Activated CD4-positive, alpha-beta T cell treated with anti-CD3 and anti-CD28 coated beads, Interleukin-2, Interleukin-4, amounts not matched to agents 100 ng/mL and 50 ng/mL, durations not matched to agents 16 hours and 8 hours (primary cell): ENCODE measurements at places on chromosomes 12 and 14.

DNA sequence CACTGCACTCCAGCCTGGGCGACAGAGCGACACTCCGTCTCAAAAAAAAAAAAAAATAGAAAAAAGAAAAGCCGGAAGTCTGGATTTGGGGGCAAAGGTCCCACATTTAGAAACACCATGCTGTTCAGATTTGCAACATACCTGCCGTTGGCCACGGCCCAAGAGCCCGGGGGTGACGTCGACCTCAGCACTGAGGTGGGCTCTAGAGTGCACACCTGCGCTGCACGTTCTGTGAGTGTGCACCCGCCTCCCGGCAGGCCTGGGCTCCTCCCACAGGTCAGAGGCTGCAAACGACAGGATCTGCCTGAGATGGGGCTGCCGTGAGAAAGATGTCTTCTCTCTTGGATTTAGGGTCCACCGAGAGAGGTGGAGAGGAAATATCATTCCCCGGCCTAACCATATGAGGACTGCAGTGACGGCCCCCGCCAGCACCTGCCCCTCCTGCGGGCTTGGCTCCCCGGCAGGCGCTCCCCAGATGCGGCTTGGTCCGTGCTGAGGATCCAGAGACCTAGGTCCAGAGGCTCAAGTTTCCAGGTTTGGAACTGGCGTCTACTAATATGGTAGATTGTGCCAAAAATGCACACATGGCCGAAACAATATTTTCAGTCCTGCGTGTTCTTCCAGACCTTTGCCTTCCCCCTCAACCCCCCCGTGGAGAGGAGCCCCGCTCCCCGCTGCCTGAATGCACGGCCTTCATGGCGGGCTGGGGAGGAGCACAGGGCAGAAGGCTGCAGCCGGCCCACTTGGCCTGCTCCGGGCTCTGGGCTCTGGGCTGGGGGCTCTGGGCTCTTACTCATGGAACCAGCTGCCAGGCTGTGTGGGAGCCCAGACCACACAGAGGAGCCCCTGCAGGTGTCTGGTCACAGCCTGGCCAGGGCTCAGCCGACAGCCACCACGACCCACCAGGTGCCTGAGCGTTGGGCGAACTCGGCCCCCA is 58.8 kb upstream of the FBRSL1 start:
- DNase-seq = no peak

DNA sequence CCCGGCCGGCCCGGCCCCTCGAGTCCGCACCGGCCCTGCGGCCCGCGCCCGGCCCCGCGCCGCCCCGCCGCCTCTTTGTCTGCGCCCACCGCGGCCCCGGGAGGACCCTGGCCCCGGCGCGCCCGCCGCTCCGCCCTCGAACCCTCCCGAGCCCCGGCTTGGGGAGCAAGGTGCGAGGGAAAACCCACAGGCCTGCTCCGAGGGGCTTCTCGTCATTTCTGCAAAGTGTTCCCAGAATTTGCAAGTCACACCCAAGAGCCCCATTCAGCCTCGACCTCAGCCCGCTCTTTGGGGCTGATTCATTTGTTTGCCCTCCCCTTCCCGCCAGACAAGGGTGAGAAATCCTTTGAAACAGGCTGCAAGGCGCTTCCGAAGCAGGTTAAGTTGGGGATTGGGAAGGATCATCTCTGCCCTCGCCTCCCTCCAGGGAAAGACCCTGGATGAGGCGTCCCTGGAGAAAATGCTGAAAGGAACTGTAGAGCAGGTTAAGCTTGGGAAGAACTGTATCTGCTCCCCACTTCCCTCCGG is 325 bp upstream of the CLIP1 start:
- DNase-seq = peak; percentile 57

- peak; percentile 24 for DNase-seq
These were observed 14.3 kb downstream of the MCRS1 start for GRCh38 chr12:49553512-49554088.

DNA sequence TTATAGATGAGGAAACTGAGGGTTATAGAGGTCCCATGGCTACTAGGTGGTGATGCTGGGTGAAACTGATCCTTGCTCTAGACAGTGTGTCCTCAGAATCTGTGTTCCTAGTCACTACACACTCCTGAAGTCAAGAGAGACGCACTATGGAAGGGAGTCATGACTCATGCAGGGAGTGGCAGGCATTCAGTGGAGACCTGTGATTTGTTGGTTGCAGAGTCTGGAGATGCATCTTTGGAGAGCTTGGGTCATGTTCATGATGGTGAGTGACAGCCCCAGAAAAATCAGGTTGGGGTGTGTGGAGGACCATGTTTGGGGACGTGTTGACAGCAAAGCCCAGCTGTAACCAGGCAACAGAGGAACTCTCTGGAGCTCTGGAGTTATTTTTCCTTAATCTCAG is 38.0 kb upstream of the FBXO21 start:
- DNase-seq = no peak

GRCh38 chr12:913919-914698 is 35.4 kb downstream of the RAD52 start:
- DNase-seq = no peak

DNA sequence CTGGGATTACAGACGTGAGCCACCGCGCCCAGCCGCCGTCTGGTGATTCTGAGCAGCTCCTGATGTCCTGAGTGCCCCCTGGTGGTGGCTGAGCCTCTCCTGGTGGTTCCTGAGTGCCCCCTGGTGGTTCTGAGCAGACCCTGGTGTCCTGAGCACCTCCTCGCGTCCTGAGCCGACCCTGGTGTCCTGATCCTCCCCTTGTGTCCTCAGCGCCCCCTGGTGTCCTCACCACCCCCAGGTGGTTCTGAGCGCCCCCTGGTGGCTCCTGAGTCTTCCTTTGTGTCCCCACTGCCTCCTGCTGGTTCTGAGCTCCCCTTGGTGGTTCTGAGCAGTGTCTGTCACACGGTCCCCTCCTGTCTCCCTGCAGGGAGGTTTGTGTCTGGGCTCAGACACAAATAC is 1304.9 kb downstream of the TMEM121 start:
- DNase-seq = peak; percentile 60

- DNase-seq = no peak
These were observed 28.6 kb downstream of the SLC2A14 start for GRCh38 chr12:7844116-7844515.

GRCh38 chr12:8970432-8970831 is 18.9 kb upstream of the KLRG1 start:
- no peak for DNase-seq

DNA sequence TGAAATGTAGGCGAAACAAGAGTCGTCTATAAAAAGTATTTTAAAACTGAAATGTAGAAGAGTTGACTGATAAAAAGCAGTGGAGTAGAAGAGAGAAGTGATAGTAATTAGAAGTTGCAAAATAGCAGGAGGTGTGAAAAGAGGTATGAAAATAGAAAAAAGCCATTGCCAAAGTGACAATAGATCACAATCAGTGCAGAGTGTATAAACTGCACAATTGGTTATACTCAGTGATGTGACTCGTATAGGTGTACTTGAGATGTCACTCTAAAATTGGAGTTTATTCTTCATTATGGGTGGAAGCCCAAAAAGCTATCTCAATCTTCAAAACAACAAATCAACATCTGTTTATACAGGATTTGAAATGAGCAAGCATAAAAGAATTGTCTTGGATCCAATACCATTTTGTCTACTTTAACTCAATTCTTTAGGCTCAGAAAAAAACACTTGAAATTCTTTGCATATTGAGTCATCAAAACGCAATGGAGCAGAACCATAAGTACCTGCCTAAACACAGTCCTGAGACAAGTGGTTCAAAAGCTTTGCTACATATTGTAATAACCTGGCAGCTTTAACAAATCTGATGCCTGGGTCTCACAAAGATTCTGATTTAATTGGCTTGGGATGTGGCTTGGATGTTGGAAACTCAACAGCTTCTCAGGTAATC is 8.8 kb downstream of the IKBIP start:
- no peak for DNase-seq

- DNase-seq = no peak
These were observed 84.7 kb downstream of the SAMD4A start for GRCh38 chr14:54651649-54652048.

- no peak for DNase-seq
These were observed 8.4 kb upstream of the INF2 start for GRCh38 chr14:104680806-104681688.

- no peak for DNase-seq
These were observed 6.6 kb downstream of the POMT2 start for GRCh38 chr14:77314043-77314442.

DNA sequence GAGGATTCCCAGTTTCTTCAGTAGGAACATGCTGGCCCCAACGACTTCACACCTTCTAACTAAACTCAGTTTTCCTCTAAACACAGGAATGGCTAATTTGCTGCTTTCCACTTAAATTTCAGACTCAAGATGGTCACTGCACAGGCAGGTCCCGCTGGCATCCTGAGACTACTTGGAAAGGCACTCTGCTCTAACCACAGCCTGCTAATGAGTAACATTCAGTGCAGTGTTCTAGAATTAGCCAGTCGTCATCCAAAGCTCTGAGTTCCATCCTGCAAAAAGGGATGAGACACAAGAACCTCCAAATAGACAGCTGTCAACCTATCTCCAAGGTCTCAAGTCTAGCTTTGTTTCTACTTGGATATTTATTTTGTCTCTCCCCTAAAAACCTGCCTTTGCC is 6.0 kb downstream of the CCDC92 start:
- DNase-seq = no peak

- DNase-seq = no peak
These were observed 2.3 kb downstream of the HOXC8 start for GRCh38 chr12:54010972-54011664.

DNA sequence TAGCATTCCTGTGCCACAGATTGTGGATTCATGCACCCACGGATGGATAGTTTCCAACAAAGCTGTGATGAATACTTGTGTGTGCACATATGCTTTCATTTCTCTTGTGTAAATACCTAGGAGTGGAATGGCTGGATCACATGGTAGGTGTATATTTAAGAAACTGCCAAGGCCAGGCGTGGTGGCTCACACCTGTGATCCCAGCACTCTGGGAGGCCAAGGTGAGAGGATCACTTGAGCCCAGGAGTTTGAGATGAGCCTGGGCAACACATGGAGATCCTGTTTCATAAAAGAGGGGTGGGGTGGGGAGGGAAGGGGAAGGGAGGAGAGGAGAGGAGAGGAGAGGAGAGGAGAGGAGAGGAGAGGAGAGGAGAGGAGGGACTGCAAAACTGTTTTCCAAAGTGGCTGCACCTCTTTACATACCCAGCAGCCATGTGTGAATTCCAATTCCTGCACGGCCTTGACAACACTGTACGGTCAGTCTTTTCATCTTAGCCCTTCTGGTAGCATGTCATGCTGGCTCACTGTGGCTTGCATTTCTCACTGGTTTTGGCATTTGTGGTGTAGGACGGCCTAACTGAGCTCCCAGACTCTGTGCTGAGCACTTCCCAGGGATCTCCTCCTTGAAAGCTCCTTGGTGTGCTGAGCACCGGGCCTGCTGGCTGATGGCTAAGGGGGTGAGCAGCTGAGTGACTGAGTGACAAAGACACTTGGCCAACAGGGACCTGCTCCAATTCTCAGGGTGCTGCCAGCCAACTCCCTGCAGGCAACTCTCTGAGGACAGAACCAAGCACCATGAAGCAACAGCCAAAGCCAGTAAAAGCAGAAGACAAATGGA is 27.9 kb downstream of the SYNE3 start:
- no peak for DNase-seq

GRCh38 chr14:31566456-31566855 is 5.3 kb downstream of the NUBPL start:
- DNase-seq = no peak

DNA sequence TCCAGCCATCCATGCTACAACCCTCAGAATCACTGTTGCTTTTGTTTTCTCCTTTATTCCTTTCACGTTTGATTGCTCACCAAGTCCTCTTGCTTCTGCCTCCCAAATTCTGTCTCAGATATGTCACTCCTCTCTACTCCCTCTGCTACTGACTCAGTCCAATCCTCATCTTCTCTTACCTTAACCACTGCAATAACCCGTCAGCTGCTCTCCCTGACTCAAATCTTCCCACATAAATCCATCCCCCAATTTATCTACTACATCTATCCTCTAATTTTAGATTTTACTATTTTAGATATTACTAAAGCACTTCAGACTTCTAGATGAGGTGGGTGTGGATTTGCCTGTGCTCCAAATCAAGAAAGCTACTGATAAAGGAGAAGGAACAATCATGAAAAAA is 23.2 kb downstream of the EIF2B2 start:
- DNase-seq = no peak

- DNase-seq = no peak
These were observed 115.2 kb downstream of the EGLN3 start for GRCh38 chr14:33835677-33836076.

- DNase-seq = no peak
These were observed 268.1 kb upstream of the RMST start for GRCh38 chr12:97194546-97194945.

DNA sequence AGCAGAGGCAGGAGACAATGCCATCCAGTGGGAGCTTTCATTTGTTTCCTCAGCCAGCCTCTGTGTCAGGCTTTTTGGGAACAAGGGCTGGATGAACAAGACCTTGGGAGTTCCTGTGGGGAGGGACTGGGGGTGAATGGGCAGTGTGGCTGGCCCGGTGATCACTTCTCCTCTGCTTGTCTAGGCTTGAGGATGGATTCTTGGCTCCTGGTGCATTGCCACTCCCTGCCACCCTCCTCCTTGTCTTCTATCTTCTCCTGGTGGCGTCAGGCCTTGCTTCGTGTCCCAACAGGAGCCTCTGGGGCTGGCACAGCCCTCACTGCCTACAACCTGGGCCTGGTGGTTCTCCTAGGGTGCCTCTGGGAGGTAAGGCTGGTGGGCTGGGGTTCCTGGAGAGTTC is 25.0 kb upstream of the KCNA5 start:
- no peak for DNase-seq

DNA sequence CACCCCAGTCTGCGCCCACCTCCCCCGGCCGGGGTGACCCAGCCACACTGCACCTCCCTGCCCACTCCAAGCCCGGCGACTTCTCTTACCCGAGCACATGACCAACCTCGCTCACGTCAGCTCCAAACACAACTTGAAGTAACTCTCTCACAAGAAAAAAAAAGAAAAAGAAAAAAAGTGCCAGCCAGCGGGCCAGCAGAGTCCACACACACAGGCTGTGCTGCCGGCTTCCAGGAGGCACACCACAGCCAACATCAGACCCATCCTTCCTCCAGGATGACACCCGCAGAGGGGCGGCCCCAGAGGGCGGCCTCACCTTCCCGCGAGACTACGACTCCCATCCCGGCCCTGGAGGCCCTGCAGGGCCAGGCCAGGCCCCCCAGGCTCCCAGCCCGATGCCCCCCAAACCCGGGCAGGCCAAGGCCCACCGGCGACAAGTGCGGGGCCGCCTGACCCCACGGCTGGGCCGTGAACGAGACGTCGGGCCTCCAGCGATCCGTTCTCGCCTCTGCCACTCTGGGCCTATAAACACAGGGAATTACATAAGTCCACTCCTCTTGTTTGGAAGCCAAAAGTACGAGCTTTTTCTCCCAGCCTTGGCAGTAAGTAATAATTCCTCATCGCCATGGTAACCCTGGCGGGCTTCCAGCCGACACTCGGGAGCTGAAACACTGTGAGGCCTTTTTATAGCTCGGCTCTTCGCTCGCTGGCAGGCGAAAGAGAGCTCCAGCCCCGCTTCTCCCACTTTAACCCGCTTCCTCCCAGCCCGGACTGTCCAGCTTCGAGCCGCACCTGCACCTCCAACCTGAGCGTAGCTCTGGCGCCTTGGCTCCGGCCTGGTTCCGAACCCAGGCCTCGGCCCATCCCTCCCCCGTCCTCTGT is 49.1 kb downstream of the NCOR2 start:
- DNase-seq = no peak

- DNase-seq = peak; percentile 98
These were observed at the start of gene DDX23 for GRCh38 chr12:48851883-48852733. TSS of gene DDX23 (minus strand) at chr12:48852163. CDS start at chr12:48845782, 6,381 bp downstream.

GRCh38 chr12:58871556-58871955 is 48.7 kb downstream of the LRIG3 start:
- no peak for DNase-seq
